ENCODE measurements at places on chromosomes 16 and 17.

GRCh38 chr16:54928016-54928356 is 2.7 kb upstream of the IRX5 start:
- no peak for DNase-seq

DNA sequence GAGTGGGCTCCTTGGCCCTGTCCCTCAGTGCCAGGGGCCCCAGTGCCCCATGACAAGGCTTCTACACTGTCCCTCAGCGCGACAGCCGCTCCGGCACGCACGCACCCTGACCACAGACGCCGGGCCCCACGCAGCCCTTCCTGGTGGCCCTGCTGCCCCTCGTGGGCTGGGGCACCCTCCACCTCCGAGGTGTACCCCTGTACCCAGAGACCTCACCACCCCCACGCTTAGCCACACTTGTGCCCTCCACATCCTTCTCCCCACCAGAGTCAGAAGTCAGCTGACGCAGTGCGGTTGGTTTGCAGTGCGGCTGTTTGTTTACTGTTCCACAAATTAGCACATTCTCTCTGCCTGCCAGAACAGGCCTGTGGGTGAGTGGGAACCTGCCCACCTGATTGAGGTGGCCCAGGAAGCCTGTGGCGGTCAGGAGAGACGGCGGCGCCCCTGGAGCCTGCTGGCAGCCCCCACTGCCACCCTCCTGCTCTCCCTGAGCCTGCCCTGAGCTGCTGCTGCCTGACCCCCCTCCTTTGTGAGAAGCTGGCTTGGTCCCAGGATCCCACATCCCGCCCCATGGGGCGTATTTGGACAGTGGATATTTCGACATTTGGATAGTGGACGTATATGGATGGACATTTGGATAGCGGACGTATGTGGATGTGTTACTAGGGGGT is 38.0 kb upstream of the CDH15 start:
- DNase-seq: no peak

GRCh38 chr17:2745317-2746037 is 4.0 kb downstream of the CCDC92B start:
- no peak for DNase-seq

DNA sequence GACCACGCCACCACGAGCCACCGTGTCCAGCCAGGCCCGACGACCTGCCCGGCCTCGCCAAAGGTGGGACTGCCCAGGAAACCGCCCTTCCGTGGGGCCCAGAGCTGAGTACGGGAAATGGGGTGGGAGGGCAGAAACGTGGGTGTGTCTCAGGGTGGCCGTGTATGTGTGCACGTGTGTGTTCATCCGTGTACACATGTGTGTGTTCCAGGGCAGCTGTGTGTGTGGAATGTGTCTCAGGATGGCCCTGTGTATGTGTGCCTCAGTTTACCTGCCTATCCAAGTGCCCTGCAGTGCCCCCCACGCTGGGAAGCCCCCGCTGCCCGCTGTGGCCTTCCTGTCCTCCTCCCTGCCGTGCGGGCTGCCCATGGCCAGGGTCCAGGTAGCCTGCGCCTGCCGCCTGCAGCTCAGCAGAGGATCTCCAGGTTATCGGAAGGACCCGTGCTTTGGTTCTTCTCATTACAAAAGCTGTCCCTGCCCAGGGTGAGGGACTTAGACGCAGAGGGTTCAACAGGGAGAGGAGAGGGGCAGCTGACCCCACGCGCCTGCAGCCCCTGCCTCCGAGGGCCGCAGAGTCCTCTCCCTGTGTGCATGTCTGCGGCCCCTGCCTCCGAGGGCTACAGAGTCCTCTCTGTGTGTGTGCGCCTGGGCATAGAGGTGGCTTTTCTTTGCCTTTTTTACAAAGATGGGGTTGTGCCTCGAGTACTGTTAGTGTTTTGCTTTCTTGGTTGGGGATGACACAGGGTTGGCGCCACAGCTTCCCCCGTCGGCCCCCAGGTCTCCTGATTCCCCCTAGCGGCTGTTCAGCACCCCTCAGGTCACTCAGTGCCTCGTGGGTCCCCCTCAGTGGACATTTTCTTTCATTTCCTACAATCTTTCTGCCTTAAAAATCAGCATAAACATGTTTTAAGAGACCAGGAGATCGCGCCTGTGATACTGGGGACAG is 23.6 kb downstream of the ZNF469 start:
- DNase-seq: no peak

DNA sequence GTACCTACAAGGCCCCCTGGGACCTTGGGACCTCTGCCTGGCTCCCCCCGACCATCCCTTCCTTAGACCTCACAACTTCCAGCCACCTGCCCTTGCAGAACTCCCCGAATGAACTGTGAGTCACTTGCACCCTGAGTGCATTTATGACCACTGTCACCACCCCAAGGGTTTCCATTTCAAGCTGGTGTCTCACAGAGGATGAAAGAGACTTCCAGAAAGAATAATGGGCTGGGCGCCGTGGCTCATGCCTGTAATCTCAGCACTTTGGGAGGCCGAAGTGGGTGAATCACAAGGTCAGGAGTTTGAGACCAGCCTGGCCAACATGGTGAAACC is 124.5 kb upstream of the CIBAR2 start:
- no peak for DNase-seq

DNA sequence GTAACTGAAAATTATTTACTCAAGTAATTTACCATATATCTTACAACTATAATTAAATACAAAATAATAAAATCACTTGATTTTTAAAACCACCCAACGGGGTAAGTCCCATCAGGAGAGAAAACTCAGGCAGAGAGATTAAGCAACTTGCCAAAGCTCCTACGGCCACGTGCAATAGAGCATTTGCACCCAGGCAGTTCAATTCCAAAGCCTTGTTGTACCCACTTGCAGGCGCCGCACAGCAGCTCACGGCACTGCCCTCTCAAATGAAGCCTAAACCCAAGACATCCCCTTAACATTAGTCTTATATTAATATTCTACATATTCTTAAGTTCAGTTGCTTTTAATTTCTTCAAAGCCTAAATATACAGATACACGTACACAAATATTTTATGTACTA is 75.7 kb downstream of the SPAG9 start:
- DNase-seq: no peak

DNA sequence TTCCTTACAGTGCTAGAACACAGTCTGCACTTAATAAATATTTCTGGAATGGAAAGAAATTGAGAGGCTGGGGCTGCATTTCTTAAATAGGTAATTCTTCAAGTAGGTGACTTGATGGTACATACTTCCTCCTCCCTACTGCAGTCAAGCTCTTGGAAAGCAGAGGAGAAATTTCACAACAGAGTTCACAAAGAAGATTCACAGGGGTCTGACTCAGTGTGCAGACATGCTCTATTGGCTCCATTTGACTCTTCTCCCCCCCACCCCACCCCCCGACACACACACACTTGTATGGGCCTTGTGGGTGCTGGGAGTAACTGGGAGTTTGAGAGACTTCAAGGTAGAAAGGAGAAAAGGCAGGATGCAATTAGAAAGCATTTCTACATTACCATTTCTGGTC is 6.2 kb upstream of the MYOCD start:
- no peak for DNase-seq

DNA sequence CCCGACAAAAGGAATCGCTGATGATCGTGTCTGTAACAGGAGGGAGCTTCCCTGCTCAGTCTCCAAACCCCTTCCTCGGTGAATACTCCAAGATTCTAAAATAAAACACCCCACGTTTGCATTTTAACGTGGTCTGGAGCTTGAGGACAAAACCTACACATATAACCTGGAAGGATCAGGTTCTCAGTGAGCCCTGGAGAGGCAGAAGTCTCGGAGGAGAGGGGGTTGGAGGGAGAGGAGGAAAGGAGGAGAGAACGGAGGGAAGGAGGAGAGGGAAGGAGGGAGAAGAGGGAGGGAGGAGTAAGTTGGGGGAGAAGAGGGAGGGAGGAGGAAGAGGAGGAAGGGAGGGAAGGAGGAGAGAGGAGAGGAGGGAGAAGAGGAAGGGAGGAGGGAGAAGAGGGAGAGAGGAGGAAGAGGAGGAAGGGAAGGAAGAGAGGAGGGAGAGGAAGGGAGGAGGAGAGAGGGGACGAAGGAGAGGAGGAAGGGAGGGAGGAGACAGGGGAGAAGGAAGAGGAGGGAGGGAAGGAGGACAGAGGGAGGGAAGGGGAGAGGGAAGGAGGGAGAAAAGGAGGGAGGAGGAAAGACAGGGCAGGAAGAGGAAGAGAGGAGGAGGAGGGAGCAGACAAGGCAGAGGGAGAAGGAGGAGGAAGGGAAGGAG is 27.4 kb upstream of the GINS2 start:
- no peak for DNase-seq

DNA sequence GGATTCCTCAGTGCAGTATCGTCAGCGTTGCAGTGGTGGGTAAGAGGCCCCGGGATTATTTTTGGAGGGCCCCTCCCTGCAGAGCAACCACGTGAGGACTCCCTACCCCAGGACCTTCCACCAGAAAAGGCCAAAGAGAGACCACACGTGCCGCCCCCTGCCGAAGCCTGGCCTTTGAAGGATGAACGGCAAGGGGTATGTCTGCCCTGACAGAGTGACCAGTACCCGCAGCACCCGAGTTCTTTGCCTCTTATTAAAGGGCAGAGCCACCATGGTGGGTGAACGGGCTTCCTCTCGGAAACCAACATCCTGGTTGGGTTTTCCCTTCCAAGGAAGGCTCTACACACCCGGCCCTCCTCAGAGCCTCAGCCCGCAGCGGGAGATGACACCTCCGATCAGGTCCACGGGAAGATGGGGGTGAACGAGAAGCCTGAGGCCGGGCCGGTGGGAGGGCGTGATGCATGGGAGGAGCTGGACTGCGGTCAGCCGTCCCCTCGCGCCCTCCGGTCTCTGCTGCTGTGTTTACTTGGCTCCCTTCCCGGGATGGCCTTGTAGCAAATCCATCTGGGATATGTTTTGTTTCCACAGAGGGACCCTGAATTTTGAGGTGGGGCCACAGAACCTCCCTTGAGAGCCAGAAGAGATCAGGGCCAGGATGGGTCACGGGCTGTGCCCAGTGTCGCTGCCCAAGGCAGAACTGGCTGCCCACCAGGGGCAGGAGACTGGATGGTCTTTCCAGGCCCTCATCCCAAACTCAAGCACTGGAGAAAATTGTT is 49.1 kb downstream of the TBC1D16 start:
- DNase-seq: no peak

DNA sequence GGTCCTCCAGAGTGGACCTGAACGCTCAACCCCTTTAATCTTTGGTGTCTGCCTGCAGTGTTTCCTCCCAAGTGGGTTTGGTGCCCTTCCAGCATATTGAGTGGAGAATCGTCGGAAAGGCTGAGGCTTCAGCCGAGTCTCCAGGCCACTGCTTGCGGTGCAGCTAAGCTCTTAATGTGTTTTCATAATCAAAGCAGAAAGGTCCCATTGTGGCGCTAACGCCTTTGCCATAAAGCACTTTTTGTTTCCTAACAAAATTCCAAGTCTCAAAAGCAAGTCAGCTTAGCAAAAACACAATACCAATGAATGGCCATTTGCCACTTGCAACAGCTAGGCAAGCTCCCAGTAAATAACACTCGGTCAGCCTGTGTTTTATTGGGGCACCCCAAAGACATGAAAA is 57.6 kb downstream of the KSR1 start:
- no peak for DNase-seq

DNA sequence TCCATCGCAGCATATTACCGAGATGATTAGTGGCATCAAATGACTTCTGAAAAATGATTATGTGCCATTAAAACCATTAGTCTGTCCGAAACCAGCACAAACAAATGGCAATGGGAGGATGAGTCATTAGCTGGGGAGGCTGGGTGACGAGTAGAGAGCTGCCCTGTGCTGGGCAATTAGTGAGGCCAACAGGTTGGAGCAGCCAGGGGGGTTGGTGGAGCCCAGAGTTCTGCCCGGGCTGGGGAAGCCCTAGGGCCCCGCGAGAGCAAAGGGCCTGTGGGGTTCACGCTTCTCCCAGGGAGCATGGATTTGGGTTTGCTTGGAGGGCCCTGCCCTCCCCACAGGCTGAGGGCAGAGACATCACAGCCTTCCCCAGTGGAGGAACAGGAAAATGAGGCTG is 152.1 kb upstream of the RPL38 start:
- no peak for DNase-seq

- DNase-seq: no peak
These were observed 1.6 kb upstream of the CDH5 start for GRCh38 chr16:66364959-66365306.

- DNase-seq: no peak
These were observed 68.3 kb downstream of the MARCHF10 start for GRCh38 chr17:62739645-62740388.

GRCh38 chr17:55722742-55723487 is at the start of gene TMEM100:
Gene TMEM100 (minus strand): TSS chr17:55722864. CDS start chr17:55721070, 1,794 bp downstream.
- DNase-seq: no peak

DNA sequence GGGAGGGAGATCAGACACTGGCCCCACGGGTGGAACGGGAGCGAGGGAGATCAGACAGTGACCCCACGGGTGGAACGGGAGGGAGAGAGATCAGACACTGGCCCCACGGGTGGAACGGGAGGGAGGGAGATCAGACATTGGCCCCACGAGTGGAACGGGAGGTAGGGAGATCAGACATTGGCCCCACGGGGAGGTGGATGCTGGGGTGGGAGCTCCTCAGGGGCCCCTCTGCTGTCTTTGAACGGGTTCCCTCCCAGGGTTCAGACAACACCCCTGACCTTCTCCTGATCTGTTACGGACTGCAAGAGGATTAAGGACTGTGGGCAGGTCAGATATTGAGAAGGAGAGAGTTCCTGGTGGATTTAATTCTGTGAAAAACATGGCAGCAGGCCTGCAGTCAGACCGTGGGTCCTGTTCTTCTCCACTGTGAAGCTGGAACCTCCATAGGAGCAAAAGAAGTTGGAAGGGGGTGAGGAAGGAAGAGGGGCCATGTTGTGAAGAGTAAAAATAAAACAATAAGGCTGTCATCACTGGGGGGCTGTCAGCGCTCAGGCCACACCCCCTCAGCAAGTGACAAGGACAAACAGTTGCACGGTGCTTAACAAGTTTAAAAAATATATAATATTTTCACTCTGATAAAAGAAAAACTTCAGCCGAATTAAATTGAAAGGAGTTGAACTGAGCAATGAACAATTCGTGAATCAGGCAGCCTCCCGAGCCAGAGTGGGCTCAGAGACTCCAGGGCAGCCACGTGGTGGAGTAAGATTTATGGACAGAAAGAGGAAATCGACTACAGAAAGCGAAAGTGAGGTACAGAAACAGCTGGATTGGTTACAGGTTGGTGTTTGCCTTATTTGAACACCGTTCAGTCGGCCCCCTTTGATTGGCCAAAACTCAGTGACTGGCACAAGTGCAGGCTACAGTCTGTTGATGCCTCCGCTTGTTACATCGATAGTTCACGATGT is 348.7 kb upstream of the TNRC6C start:
- DNase-seq: no peak

DNA sequence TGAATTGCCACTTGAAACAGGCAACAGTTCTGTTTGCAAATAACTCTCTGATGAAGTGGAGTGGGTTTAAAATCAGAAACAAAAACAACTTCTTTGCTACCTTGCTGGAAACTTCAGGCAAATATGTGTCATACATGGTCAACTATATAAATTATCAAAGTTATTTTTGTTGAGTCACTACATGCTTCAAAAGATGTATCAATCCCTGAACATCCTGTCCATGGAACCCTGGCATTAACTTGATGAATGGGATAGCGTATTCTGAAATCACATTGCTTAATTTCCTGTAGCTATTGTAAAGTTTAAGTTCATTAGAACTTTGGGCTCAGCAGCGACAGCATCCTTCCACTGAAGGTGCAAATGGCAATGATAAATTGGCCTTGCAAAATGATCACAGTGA is 213.6 kb upstream of the MAF start:
- no peak for DNase-seq

- no peak for DNase-seq
These were observed 9.1 kb downstream of the ASIC2 start for GRCh38 chr17:33284022-33284421.

GRCh38 chr16:12587646-12588277 is 215.9 kb downstream of the CPPED1 start:
- no peak for DNase-seq

All from SIG-M5 (cell line).